ENCODE measurements at places on chromosomes 7 and 10.
A peak's percentile ranks its signal among the peaks of the same experiment; 100 is the strongest.

DNA sequence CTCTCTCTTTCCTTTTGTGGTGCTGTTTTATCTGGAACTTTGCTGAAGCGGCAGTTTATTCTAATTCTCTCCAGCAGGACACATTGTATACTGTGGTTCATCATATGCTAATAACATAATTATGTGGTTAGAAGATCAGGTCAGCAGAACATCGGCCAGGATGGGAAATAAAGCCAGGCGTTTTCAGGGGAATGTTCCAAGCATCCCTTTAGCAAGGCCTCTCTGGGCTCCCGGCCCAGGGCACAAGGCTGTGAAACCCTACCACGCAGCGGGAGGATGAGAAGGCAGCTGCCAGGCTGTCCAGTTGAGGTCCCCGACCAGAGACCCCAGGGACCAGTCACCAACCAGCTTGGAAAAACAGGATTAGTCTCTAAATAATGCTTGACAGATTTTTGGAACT is 112.2 kb upstream of the GALNT17 start:
- DNase-seq = no peak

GRCh38 chr10:118062798-118063238 is 16.1 kb upstream of the RAB11FIP2 start:
- no peak for DNase-seq

DNA sequence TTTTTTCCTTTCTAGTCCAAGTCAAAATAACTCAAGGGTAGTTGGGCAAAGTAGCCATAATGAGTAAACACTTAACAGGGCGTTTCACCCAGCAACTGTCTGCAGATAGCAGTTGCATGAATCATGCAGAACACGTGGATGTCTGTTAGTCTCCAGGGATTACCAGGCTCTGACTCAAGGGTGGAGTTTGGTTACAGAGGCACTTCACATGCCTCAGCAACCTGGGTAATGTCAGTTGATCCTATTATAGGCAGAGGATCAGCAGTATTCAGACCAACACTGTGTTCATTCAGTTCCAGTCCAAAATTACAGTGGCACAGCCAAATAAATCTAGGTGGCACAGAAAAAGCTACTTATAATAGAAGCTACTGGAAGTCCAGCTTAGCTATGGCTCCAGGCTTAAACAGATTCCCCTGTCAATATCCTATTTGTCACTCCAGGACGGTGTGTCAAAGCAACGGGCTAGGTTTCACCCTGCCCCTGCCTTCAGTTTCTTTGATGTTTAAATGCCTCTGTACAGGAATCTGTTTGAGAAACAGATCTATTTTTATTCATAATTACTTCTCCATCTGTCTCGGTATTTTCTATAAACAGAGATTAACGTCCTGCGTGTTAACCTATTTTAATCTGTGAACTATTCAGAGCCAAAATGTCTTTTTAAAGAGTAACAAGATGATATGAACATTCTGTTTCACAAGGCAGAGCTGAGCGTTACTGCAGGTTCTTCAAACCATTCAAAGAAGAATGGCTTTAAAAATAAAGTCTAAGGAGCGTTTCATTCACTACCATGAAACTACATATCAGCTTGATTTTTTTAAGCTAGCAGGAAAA is 162.6 kb upstream of the AKR1E2 start:
- peak; percentile 88 for DNase-seq

DNA sequence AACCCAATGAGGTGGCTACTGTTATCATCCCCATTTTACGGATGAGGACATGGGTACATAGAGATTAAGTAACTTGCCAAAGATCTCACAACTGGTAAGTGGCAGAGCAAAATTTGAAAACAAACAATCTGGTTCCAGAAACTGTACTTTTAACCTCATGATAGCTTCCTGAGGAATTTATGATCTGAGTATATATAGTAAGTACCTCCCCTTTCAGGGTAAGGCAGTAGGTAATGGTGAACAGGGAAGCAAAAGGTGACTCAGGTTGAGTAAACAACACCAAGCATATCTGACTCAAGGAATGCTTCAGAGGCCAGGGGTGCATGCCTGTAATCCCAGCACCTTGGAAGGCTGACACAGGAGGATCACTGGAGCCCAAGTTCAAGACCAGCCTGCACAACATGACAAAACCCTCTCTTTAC is 21.1 kb downstream of the KLLN start:
- no peak for DNase-seq

GRCh38 chr10:113397047-113397446 is 155.8 kb upstream of the HABP2 start:
- no peak for DNase-seq

DNA sequence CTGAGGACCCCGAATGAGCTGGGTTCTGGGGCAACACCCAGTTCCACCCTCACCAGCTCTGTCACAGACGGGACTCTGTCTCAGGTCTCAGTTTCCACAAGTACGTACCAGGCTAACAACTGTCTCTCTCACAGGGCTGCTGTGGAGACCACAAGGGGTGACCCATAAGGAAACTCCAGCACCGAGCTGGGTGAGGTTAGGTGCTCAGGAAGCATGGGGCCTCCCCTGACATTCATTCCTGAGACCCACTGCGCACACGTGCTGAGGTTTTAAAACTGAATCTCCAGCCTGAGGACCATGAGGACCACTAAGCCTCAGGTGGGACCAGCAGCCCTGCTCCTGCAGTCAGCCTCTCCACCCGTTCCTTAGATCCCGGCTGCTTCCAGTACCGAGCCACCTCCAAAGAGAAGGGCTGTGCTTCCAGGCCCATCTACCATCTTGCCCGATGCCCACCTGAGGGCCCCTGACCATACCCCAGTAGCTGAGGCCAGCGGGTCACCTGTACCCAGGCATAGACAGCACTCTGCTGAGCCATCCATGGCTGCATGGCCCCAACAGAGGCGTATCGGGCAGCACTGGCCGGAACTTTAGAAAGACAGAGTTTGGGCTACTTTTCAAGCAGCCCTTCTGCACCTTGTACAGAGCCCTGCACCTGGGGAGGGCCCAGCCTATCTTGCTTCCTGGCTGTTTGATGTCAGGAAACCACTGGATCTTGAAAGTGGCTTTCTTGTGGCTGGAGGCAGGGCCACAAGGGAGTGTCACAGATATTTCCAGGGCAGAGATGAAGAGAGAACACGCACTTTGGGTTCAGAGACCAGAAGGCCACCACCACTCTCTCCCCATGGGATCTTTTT is 18.7 kb downstream of the HSPA12A start:
- DNase-seq = no peak

- DNase-seq = no peak
These were observed 61.5 kb downstream of the REEP3 start for GRCh38 chr10:63582690-63583089.

DNA sequence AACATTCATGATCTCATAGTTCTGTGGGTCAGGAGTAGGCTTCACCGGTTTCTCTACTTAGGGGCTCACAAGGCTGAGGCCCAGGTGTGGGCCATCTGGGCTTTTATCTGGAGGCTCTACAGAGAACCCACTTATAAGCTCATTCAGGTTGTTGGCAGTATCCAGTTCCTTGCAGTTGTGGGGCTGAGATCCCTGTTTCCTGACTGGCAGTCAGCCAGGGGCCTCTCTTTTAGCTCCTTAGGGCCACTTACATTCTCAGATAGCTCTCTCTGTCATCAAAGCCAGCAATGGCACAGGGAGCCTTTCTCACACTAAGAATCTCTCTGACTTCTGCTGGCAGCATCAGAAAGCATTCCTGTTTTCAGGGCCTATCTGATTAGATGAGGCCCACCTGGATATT is 18.2 kb upstream of the HECTD2 start:
- DNase-seq = no peak

- DNase-seq = no peak
These were observed 24.2 kb upstream of the LIPN start for GRCh38 chr10:88735661-88736060.

DNA sequence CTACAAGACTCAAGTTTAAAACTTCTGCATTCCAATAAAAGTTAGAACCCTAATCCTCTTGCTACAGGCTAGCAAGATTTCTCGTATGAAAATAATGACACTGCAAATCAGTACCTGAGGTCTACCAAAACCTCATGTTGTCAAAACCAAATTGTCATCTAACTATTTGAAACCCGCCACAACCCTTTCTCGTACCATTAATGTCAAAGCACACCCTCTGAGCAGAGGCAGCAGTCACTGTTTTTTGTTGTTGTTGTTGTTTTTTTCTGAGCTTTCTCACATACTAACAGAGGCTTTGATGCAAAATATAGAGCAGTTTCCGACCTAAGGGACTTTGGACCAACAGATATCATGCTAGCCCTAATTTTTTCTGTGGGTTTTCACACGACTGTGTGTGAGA is 563.9 kb upstream of the C7orf33 start:
- no peak for DNase-seq

GRCh38 chr7:67950321-67951083 is 953.9 kb downstream of the TYW1 start:
- no peak for DNase-seq

GRCh38 chr7:120431016-120431415 is 158.0 kb downstream of the KCND2 start:
- DNase-seq = no peak

DNA sequence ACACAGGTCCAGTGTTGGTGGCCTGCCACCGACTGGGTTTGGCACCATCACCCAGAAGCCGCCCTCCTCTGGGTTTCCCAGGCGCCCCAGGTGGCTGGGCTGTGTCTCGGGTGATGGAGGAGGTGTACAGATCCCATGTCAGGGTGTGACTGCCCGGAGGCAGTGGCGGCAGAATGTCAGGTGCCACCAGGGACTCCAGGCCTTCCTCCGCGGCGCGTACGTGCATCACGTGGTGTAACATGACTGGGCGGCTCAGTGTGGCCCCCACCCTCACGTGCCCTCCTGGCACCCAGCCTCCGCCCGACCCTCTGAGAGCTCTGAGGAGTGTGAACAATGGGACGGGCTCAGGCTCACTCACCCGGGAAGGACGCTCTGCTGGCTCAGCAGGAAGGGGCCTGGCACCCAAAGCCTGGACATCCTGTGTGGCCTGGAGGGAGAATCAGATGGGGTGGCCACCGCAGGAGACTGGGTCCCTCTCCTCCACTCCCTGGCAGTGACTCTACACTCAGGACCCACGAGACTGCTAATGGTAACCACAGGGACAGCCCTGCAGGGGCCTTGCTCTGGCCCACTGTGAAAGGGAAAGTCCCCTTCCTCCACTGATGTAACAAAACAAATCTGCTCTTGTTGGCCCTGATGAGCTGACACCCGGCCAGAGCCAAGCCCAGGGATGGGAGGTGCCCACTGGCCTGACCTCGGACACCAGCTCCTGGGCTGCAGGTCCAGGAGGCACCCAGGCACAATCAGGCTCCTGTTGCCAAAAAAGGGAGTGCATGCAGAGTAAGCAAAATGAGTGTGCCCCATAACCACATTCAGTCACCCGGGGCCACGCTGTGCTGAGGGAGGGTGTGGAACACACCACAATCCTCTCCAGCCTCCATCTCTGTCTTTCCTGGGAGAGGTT is 164.8 kb downstream of the PRKAG2 start:
- DNase-seq = no peak

- no peak for DNase-seq
These were observed 2.8 kb upstream of the DENND11 start for GRCh38 chr7:141704741-141705140.

- no peak for DNase-seq
These were observed 6.2 kb downstream of the CCDC6 start for GRCh38 chr10:59900048-59900727.

DNA sequence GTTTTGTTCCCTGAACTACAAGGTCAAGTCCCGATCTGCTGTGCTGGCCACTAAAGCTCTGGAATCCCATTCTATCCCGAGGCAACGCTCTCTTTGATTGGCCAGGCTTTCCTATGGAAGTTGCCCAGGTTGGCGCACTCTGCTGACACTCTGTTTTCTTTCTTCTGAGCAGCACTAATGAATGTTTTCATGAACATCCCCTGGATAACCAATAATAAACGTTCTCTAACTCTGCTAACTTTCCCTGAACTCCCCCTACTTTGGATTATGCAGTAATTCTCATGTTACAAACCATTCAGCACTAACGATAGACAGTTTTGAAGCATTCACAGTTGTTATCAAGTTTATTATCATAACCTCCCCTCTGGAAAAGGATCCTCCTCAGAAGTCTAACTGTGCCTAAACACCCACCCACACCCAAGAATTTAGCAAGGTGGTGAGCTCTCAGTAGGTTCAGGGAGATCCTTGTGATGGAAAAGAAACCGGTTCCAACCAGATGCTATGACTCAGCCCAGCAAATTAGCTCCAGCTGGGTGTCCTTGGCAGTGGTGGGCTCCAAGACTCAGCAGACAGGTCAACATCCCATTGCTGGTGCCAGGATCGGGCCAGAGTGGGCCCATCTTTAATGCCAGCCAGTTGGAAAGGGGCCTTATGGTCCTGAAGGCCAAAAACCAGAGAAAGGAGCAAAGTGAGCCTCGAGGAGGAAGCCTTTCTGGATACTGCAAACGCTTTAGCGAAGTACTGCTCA is 68.4 kb downstream of the CREB3L2 start:
- no peak for DNase-seq

GRCh38 chr7:22333680-22334141 is 23.2 kb downstream of the RAPGEF5 start:
- DNase-seq = no peak

DNA sequence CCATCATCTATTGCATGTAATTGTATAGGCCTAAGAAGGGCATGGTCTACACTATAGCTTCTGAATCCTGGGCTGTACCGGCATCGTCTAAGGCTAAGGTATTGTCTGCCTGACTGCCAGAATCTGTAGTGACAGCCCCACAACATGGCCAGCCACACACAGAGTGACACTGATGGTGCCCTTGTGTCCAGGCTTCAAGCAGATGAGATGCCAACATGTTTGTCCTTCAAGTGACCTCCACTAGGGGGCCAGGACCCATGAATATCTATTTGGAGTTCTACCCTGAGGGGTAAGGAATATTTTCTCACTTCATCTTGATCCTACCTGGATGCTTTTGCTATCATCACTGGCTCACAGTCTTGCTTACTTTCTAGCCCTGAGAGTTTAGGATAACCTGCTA is 1.5 kb downstream of the CYP3A7 start:
- no peak for DNase-seq

DNA sequence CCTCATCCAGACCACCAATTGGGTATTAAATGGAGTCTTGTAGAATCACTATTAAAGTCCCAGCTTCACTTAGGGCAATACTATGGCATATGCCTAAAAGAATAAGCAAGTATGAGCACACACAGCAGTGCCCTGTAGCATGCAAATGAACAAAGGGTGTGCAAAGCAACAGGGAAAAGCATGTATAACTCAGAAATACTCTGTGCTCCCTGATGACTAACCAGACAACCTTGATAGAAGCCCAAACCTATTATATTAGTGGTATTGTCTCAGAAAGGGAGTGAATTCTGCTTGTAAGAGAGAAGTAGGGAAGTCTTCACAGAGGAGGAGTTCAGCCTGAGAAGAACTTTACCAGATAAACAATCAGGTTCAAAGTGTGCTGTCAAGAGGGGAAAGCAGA is 131.2 kb downstream of the DGKI start:
- peak; percentile 33 for DNase-seq

- no peak for DNase-seq
These were observed 5.5 kb downstream of the SND1 start for GRCh38 chr7:127657500-127657899.

DNA sequence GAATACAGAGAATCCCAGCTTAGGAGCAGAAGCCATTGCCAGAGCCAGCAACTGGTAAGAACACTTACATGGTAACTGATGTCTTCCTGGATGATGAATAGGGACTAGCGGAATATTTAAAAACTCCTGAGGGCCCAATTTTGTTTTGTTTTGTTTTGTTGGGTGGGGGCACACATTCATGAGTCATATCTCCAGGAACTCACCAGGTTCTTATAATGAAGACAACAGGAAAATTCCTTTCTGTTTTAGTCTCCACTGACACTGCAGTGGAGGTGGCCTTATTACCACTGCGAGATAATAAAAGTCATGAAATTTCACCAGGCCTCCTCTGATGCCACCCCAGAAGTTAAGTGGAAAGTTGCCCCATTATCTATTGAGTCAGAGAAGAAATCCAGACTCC is 6.6 kb upstream of the CUZD1 start:
- DNase-seq = no peak

GRCh38 chr10:110524179-110524858 is 26.6 kb downstream of the DUSP5 start:
- DNase-seq = no peak
